ENCODE measurements at places on chromosomes 3 and 15.

- DNase-seq: no peak
These were observed 48.2 kb upstream of the SELENOK start for GRCh38 chr3:53939813-53940212.

DNA sequence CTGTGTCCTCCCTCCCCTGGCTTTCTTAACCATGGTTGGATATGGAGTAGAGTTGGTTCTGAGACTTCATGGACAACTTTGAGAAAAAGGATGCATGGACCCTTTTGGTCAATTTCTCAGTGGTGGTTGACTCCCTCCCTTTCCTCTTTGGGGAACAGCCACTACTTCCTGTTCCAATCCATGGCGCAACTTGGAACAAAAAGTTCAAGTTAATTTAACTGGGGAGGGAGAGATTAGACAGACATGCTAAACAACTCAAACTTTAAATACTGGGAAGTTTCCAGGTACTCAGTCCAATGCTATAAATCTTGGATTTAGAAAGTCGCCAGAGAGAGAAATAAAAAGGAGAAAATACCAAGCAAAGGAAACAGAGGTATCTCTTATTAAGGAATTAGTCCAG is 202.2 kb downstream of the PDZRN3 start:
- no peak for DNase-seq

- DNase-seq: no peak
These were observed 498.0 kb downstream of the TBL1XR1 start for GRCh38 chr3:176699288-176699687.

GRCh38 chr3:73681198-73681597 is 56.5 kb upstream of the PDZRN3 start:
- DNase-seq: no peak

GRCh38 chr3:147099076-147099475 is 307.3 kb downstream of the ZIC4 start:
- no peak for DNase-seq

DNA sequence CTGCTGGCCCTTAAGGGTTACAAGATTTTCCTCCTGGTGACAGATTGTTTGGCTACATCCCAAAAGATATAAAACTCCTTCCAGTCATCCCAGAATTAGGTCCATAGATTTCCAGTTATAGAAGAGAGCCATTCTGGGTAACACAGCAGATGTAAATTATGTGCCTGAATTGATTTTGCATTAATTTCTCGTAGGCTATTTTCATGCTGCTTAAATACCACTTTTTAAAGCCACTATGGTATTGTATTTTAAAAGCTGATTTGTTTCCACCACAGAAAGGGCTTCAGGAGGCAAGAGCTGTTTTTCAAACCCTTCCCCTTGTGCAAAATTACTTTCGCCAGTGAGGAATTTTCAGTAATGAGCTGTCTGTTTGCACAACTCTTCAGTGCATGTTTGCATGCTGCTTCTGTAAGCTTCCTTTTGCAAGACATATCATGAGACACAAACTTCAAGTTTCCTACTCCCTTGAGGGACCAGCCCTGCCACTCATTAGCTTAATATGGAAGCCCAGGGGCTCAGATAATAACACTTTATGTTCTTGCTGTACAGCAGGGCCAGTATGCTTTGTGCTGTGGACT is 105.4 kb upstream of the TNIK start:
- DNase-seq: peak; percentile 63

DNA sequence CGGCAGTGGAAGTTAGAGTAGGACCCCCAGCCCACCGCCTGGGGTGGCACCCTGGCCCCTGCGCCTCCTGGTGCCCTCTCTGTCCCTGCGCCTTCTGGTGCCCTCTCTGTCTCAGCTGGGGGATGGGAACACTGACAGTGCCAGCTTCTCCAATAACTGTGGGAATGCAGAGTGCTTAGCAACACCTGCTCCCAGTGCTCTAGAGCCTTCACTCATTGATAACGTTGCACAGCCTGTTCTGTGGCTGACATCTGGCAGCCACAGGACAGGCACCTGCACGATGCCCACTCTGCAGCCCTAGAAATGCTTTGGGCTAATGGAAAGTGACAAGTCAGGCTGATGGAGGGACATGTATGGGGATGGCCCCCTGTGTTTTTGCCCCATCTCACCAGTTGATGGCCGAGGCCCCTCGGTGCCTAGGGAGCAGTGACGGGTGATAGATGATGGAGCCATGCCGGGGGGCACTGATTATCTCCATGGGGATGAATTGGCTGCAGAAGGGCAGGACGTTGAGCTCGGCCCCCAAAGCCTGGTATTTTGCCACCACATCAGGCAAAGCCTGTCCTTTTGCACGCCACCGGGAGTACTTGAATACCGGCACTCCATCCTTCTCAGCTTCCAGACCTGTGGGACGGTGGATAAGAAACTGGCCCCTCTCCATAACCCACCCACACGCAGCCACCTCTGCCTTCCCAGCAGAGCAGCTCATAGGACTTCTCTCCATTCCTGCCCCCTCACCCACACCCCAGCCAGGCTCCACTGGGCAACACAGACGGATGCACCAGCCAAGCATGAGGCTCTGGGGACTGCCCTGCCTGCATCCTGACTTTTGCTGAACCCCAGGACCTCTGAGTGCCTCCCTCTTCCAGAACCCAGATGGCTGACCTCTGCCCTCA is 22.1 kb downstream of the ALDH1L1 start:
- DNase-seq: no peak

DNA sequence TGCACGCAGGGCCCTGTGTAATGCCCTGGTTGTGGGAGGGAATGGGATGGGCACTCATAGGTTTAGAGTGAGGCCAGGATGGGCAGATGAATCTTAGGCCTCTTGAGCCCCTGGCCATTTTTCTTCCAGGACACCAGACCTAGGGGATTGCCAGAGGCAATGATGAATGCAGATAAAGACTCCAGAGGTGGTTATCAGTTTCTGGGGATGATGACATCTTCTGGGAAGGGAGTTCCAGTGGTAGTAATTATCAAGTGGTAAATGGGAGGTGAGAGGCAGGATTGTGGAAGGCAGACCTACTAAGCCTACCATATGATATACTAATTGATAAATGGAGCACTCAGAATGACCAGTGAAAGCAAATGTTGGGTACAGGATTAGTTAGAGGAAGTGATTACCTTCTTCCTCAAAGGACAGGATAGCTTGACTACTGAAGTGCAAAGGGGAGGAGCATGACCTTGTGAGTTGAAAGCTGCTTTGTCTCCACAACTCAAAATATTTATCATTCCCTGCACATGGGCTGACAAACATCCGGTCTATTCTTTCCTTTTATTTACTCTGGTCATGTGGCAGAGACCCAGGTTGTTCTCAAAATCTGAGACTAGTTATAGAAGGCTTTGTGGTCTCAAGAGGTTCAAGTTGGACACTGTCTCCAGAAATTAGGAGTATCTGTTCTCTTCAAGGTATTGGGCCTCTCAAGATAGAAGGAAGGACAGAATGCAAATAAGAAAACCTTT is 10.2 kb upstream of the MAPK6 start:
- DNase-seq: no peak

- DNase-seq: peak; percentile 40
These were observed 129.6 kb downstream of the FMN1 start for GRCh38 chr15:33064878-33065277.

DNA sequence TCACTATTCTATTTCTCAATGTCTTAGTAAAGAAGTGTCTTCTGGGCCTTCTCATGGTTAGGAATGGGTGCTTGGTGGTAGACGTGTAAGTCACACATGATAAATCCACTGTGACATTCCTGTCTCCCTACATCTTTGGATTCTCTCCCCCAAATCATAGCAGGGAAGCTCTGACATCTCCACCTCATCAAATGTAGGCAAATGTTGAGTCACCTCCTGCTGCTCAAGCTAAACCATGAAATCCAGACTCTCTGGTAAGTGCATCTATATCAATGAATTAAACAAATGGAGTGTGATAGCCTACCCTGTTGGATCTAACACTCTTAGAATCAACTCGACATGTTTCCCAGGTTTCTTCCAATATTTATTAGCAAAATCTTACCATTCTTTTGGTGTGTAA is 42.8 kb upstream of the RPL35A start:
- DNase-seq: no peak

DNA sequence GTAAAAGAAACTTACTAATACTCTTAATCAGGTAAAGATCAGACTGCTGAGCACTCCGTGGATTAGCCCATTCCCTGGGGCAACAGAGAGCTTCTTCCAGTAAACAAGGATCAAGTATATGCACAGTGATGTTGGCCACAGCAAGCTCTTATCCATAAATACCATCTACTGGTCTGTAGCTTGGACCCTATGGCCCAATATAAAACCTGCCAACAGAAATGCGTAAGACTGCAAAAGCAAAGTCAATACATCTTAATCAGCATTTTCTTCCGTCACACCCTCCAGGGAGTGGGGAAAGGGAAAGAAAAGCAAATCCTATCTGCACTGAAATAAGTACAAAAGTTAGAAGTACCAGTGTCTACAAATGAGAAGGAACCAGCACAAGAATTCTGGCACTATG is 1082.1 kb downstream of the ZPLD1 start:
- no peak for DNase-seq

DNA sequence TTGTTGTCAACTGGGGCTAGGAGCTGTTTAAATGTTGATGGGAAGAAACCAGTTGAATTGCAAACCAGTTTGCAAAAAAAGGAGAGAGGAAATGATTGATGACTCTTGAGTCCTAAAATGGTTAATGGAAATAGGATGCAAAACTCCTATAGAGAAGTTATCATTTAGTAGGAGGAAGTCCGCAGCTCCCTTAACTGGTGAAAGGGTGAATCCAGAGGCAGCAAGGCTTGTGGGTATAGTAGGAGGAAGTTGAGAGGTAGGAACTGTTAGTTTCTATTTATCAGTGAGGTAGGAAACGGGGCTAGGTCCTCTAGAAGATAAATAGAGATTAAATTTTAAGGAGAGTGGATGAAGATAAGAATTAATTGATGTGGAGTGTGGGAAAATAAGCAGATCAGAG is 15.4 kb downstream of the IREB2 start:
- DNase-seq: no peak

- DNase-seq: no peak
These were observed 420 bp upstream of the TMIE start for GRCh38 chr3:46700772-46701171.

DNA sequence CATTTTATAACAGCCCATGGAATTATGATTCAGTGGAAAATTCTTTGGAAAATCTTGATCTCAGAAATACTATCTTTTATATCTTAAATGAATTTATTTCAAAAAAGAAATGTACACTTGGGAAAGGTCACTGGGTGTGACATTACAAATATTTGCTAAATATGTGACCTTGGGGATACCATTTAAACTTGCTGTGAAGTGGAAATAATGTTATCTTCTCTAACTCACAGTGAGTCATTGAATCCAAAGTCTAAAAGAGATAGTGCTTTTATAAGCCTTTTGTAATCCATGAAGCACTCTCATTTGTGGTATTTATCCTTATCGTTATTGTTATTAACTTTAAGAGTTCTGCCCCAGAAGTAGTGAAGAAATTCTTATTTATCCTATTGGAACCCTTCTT is 289.8 kb upstream of the SEMA6D start:
- no peak for DNase-seq

GRCh38 chr3:169835533-169835932 is 22.8 kb upstream of the LRRC34 start:
- no peak for DNase-seq
